GM20000 (cell line): ENCODE measurements at places on chromosomes 6 and 20.
A peak's percentile ranks its signal among the peaks of the same experiment; 100 is the strongest.

DNA sequence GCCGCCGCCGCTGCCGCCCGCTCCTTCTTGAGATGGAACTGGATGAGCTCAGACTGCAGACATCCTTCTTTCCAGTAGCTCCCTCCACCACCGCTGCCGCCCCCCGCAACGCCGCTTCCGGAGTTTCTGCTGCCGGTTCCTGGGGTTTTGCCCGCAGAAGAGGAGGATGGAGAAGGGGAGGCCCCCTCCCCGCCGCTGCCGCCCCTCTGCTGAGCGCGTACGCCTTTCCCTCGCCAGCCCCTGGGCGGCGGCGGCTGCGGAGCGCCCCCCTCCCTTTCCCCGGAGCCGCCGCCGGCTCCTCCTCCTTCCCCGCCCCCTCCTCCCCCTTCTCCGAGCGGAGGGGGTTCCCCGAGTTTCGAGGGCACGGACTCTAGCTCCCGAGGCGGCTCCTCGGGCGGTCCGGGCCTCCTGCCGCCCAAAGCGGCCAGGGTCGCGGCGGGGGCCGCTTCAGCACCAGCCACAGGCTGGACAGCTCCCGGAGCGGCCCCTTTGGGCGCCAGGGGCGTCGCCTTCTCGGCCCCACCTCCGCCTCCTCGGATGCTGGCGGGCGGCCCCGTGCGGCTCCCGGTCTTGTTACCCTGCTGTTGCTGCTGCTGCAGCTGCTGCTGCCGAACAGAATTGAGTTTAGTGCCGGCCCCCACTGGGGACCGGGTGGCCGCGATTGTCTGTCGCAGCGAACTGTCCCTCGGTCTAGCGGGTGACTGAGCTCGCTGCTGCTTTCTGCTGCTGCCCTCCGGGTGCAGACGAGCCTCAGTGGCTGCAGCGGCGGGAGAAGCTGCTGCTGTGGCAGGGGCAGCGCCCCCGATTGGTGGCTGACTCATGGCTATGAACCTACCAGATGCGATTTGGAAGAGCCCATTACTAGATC, 3.1 kb downstream of the MTCL3 start:
- peak; percentile 84 for DNase-seq

DNA sequence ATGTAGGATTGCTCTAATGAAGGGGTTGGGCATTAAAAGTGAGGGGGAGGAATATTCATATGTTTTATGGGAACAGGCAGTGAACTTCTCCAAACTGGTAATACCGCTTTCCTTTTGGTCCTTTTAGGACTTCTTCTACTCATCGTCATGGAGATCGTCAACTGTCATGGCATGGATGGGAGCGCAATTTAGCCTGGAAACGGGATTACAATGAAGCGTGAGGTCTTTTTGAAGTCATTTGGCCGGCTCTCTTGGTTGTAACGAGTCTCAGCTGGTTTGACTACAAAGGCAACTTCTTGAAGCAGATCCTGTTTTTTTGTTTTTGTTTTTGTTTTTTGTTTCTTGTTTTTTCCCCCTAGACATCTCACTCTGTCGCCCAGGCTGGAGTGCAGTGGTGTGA, 1.4 kb upstream of the HLA-E start:
- no peak for DNase-seq

- DNase-seq = no peak
Measured at GRCh38 chr6:143325379-143326140, 124.9 kb downstream of the ADAT2 start.

GRCh38 chr20:12207875-12208274, 290.2 kb downstream of the BTBD3 start:
- no peak for DNase-seq

DNA sequence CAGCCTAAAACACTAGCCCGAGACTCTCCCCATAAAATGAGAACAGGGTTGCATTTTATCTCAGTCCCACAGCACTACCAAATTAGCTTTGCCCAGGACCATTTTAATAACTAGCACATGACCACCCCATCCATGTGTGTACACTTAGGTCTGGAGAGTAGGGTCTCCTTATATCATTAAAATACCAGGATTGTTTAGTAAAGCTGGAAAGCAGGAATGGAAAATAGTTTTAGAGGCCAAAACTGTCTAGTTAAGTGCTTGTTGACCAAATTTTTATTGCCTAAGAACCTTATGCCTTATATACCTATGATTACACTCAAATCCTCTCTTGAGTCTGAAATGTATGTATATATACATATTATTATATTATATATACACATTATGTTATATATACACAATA, 608.4 kb downstream of the HDGFL1 start:
- no peak for DNase-seq

GRCh38 chr20:11457488-11457887, 460.2 kb upstream of the BTBD3 start:
- DNase-seq = no peak

- peak; percentile 4 for DNase-seq
Measured at GRCh38 chr6:18473755-18474154, 86.6 kb downstream of the RNF144B start.

DNA sequence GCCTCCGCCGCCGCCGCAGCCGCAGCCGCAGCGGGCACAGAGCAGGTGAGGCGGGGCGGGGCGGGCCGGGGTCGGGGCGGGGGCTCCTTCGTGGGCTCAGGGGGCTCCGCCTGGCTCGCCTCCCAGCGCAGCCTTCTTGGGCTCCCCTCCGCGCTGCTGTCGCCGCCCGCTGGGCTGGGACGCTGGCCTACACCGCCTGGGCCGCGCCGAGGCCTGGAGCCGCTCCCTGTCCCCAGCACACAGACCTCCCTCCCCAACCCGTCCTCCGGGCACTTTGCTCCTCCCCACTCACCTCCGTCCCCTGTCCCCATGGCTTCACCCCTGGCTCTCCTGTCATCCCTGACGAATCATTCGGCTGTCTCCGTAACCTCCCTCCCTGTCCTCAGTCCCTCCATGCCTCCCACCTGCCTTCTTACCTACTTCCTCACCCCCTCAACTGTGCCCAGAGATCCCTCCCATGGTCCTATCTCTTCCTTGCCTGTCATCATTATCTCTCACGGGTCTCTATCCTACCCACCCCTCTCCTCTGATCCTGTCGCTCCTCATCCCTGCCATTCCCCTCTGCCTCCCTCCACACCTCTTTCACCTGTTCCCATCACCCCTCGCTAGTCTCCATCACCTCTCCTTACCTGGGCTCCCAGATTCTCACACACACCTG, 512 bp downstream of the TTBK1 start:
- DNase-seq = peak; percentile 39

DNA sequence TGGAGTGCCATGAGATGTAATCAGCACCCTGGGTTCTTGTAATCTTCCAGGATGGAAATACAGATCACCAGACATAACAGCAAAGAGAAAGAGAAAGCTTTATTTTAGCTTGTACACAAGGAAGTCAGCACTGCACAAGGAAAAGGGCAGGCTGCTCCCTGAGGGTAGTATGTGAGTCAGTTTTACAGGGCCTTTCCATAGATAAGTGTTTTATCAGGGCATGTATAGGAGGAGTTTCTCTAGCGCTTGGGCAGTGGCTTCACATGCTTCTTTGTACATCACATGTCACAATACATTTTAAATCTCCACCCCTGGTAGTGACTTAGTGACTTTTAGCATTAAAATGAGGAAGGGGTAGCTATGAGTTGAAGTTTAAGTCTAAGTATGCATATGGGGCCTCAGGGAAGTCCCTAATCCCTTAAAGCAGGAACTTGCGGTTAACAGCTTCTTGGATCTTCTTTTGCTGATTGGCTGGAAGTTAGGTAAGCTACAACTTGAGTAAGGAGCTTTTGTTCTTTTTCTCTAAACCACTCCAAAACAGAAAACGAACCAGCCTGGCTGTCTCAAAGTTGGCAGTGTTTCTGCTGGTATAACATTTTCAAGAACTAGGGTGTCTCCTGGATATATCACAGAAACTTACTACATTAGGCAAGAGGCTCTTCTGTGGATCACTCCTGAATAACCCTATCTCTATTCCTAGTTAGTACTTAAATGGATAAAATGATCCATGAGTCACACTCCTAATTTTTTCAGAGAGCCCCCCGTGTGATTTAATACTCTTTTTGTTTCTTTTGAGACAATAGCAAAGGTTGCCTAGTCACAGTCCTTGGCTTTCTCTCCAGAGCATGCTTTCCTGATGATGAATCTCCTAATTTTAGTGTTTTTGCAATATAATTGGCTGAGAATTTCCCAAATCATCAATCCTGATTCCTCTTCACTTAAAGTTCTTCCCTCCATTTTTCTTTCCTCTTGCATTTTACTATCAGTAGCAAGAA, 60.2 kb downstream of the MRAP2 start:
- no peak for DNase-seq

DNA sequence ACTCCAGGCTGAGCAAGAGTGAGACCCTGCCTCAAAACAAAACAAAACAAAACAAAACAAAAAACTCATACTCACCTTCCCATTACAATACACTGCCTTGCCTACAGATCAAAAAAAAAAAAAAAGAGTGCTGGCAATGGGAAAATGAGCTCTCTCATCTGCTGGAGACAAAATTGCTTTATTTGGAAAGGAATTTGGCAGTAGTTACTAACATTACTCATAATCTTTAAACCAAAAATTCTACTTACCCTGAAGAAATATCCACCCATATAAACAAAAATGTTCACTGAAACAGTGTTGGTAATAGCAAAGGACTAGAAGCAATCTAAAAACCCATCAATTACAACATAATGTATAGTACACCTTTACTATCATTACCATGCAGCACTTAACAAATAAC, 120.4 kb downstream of the RNGTT start:
- DNase-seq = no peak

DNA sequence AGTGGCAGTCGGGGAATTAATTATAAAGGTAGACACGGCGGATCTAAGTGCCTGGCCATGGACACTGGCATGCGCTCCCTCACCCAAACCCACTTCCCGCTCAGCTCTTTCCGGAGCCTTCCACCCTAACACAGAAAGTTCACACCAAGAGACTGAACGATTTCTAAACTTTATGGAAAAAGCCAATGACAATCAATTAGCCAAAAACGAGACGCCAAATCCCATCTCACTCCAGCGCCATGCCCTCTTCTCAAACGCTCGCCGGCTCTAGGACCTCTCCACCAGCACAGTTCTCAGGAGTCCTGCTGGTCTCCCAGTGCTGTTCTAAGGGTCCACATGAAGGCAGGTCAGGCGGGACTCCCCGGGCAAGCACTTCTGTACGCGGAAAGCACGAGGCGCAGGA, 641 bp downstream of the SF3B5 start:
- DNase-seq = no peak

DNA sequence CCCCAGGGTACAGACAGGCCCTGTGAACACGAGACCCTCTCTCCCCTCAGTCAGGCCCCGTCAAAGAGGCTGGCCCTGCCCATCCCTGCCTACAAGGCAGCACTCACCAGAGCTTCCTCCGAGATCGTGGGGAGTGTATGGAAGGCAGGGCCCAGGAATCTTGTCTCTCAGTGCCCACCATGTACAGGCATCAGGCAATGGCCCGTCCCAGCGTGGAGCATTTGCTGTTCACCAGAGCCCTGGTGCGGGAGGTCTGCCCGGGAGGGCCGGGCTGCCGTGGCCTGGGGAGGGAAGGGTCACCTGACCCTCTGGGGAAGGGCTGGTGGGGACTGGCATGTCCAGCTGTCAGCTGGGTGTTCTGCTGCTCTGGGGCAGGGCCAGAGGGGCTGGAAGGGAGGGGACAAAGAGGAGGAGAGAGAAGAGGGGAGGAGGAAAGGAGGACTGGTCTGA, at the start of gene IP6K3:
IP6K3 (minus strand) TSS at position 255 of the 450 bp plus-strand sequence. CDS start 11,429 bp downstream, outside the sequence.
- no peak for DNase-seq

GRCh38 chr6:128784266-128784665, 98.7 kb upstream of the LAMA2 start:
- no peak for DNase-seq

- peak; percentile 14 for DNase-seq
Measured at GRCh38 chr6:13011612-13012146, 295.1 kb downstream of the PHACTR1 start.

DNA sequence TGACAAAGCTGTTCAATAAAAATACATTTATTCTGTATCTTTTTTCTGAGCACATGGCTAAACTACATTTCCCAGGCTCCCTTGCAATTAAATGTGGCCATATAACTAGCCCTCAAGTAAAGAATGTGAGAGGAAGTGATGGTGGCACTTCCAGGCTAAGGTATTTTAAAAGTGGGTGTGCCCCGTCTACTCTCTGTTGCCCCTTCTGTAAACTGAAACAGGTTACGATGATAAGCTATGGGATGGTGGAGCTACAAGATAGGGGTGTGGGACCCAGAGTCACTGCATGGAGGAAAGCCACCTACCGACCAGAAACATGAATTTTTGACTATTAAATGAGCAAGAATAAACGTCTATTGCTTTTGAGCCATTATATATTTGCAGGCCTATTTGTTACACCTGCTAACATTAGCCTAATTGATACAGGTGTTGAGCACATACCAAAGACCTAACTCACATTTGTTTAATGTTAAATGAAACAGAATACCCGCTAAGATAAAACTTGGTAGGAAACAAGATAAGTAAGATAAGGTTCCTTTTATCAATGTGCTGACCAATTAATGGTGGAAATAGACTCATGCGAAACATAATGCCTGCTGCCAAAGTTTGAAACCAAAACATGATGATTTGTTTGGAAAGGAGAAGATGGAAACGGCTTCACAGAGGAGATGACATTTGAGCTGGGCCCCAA, 3.1 kb downstream of the FYN start:
- no peak for DNase-seq

GRCh38 chr6:159229651-159230051, 60.5 kb downstream of the FNDC1 start:
- no peak for DNase-seq

GRCh38 chr20:48719598-48720255, 108.1 kb downstream of the PREX1 start:
- DNase-seq = no peak

GRCh38 chr6:129029778-129030177, 146.8 kb downstream of the LAMA2 start:
- DNase-seq = no peak

- no peak for DNase-seq
Measured at GRCh38 chr20:46939031-46939965, 44.7 kb downstream of the EYA2 start.

DNA sequence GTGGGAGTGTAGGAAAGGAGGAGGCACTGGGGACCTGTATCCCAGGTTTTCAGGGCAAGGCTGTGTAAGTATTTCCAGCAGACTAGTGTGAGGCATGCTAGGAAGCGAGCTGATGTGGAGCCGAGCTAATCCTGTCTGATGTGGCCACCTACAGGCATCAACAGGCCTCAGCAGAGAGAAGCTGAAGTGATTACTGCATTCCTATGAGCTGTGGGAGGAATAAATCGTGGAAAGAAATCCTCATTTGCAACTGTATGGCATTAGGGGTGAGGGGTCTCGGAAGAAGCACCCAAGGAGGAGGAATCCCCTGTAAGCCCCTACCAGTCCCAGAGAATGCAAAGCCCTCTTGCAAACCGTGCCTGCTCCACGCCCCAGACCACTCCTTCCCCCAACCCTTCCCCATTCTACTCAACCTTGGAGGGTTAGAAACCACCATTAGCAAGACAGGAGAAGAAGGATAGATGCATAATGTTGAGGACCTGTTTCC, 41.6 kb downstream of the C6orf15 start:
- DNase-seq = peak; percentile 45
